Esophagus muscularis mucosa (tissue), 4 donors: ENCODE measurements at places on chromosomes 1 and 21.

GRCh38 chr21:45930792-45931191 lies 50.8 kb upstream of the COL6A1 start:
- H3K4me1 ChIP-seq, result no peaks in the 10 kb centered on the region
- H3K27ac ChIP-seq, result no peak overlapping the region
- H3K4me3 ChIP-seq, result no peak overlapping the region
- DNase-seq, result no peak
- H3K27me3 ChIP-seq, result no peaks in the 10 kb centered on the region
- no peaks in the 10 kb centered on the region for H3K36me3 ChIP-seq

DNA sequence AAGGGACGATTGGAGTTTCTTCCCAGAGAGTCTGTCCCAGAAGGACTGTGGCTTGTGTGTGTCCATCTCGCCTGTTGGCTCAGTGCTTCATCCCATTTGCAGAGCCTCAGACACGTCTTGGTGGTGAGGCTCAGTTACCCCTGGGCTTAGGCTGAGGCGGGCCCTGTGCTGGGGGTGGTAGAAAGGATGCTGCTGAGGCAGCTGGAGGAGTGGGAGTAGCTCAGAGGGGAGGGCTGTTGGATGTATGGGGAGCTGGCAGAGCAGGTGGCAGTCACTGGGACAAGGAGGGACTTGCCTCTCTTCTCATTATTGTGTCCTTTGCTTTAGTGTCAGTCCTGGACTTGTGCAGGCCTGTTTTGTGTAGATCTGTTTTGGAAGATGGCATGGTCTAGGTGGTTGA lies 7.3 kb upstream of the MIIP start:
- peaks cover 68% of the 10 kb centered on the region for H3K36me3 ChIP-seq
- H3K4me1 ChIP-seq, result no peaks in the 10 kb centered on the region
- H3K27ac ChIP-seq, result no peak overlapping the region
- DNase-seq, result no peak
- H3K27me3 ChIP-seq, result no peaks in the 10 kb centered on the region
- no peak overlapping the region for H3K4me3 ChIP-seq

- H3K4me1 ChIP-seq, result peaks cover 82% of the 10 kb centered on the region
- no peaks in the 10 kb centered on the region for H3K36me3 ChIP-seq
- DNase-seq, result no peak
- peak overlapping the region; percentile 74 for H3K27ac ChIP-seq
- H3K27me3 ChIP-seq, result no peaks in the 10 kb centered on the region
These were observed 40.4 kb downstream of the GNG12 start for GRCh38 chr1:67792741-67793458.

DNA sequence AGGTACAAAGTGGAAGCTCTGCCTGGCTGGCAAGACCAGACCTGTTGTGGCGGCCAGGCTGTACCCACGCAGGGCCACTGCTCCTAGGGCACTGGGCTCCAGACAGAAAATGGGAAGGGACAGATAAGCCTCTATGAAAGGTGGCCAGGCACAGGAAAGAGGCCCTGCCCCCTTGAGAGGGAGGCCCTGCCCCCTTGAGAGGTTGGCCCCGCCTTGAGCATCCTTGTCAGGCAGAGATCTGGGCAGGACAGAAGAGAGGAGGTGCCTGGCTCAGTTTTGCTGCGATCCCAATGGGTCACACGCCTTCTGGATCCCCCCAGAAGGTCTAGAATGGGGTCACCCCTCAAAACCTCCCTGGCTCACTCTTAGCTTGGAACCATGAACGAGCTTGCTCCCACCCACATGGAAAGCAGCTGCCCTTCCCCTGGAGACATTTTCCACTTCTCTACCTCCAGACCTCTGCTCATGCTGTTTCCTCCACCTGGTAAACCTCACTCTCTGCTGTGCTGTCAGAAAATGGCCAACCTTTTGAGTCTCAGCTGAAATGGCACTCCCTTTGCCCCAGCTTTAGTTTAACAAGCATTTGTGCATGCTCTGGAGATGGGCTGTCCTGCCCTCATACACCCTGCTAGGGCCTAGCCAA lies 17.5 kb upstream of the ECE1 start:
- no peaks in the 10 kb centered on the region for H3K36me3 ChIP-seq
- DNase-seq, result no peak
- no peaks in the 10 kb centered on the region for H3K27me3 ChIP-seq

DNA sequence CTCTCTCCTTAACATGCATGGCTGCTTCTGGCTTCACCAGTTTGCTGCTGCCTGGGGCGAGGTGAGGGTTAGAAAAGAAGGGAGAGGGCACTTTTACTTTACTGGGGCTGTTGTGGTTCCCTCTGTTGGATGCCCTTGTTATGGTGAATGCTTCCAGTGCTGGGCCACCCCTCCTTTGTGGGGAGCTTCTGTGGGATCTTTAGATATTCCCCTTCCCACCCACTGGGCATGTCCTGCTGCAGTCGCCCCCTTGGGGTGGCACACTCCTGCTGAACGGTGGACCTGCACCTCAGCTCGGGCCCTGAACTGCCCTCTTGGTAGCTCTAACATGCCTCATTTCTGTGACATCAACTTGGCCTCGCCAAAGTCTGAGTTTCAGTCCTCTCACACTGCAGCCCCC lies 6.0 kb downstream of the TNN start:
- no peaks in the 10 kb centered on the region for H3K36me3 ChIP-seq
- no peak overlapping the region for H3K4me3 ChIP-seq
- H3K27ac ChIP-seq, result no peak overlapping the region
- peaks cover 24% of the 10 kb centered on the region for H3K4me1 ChIP-seq
- no peaks in the 10 kb centered on the region for H3K27me3 ChIP-seq
